Muscle of arm (tissue), 14 donors: ENCODE measurements at places on chromosomes 7 and 10.

DNA sequence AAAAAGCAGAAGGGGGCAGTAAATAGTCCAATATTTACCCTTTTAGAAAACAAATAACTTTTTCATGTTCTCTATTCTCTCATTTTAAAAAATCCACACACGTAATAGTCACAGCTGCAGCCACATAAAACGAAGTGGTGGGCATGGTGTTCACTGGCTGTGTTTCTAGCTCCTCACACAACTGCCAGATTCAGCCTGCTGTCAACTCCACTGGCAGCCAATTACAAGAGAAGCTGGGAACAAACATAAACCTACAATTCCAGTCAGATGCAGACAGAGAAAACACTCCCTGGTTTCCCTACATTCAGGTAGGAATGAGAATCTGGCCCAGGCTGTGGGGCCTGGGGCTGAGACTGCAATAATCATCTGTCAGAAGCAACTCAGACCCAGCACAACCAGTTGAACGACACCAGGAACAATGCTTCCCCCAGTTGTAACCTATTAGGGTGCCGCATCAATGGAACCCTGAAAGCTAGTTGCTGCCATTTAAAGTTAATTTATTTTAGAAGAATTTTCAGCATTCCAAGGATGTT, 29.1 kb downstream of the ERCC6 start:
- DNase-seq, result no peak

DNA sequence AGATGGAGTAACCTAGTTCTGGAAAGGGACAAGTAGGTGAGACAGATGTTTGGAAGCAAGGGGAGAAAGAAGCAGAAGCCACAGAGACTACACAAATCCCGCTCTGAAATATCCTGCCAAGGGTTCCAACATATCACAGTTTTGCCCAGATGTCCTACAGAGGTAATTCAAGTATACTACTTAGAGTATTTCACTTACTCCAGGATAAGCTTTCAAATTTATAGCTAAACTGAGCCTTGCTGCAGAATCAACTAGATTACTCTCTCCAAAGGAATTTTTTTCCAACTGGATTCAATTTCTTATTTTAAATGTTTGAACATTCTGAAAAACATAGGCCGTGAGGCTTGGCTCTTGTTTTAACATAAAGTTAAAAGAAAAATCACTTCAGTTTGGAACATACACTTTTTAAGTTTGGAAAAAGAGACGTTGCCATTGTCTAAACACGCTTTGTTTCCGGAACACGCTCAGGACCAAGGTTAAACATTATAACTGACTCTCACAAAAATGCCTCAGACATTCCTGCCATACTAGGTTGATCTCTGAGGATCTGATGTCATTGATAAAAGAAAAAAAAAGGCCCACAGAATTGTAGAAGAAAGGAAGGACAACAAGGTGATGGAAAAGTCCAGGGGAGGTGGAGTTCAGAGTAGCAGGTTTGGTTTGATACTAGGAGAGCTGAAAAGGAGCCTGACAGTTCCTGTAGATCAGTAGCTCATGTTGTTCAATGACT, 74.8 kb downstream of the FAM185A start:
- DNase-seq, result no peak

GRCh38 chr10:30353851-30354250, 4.8 kb upstream of the MTPAP start:
- DNase-seq, result no peak

DNA sequence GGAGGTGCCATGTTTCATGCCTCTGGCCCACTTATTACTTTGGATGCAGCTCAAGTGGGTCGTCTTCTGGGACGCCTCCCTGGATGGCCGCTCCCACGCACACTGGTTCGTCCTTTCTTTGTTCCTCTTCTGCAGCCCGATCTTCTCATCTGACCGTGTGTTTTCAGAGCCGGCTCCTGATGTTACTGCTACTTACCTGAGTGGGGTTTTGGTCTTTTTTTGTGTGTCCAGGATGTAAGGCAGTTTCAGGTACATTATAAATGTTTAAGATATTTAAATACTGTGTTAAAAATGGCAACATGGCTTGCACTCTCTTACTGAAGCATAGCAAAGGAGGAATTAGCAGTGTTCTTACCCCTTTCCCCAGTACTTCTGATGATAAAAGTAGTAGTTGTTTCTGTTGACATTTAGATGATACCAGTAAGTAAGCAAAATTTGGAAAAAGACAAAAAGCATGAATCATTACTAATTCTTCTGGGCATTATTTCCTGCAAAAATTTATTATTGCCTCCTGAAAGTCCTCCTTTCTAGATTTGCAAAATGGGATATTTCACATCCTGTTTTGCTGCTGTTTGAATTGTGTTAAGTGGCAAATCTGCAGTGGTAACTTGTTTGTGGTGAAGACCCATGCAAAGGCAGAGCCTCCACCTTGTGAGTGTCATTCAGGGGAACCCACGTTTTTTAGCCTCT, 59.4 kb downstream of the SHH start:
- DNase-seq, result no peak

- DNase-seq, result no peak
These were observed 767.2 kb downstream of the PHTF2 start for GRCh38 chr7:78565784-78566183.

DNA sequence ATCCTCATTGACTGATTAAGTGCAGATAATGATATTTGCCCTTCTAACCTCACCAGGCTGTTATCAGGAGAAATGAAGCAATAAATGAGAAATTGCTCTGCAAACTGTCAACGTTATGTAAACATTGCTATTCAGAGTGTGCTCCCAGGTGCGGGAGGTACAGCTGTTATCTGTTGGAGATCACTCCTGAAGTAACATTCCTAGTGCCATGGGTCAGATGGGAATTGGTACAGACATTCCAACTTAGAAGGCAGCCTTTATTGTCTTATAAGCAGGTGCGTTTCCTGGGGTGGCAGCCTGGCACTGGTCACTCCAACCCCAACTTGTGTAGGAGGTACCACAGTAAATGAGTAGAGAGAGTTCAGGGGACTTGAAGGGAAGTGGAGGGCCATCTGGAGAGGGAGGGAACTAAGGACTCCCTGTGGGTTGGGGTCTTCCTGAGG, 36.8 kb downstream of the HK1 start:
- no peak for DNase-seq

GRCh38 chr10:11245510-11245909, 227.8 kb downstream of the CELF2 start:
- no peak for DNase-seq

- peak; percentile 77 for DNase-seq
These were observed 559 bp downstream of the TRA2A start for GRCh38 chr7:23531050-23531793.

DNA sequence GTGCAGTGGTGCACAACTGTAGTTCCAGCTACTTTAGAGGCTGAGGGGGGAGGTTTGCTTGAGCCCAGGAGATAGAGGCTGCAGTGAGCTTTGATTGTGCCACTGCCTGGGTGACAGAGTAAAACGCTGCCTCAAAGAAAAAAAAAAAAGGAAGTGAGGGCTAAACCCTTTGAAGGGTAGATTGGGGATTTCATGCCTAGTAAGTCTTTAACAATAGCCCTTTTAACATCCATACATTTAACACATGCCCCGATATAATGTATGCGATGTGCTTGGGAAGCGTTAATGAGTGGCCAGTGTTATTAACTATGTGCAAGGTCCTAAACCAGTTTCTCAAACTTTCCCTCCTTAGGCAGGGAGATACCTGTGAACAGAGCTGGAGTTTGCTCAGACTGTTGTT, 229.2 kb upstream of the HPS1 start:
- DNase-seq, result no peak

DNA sequence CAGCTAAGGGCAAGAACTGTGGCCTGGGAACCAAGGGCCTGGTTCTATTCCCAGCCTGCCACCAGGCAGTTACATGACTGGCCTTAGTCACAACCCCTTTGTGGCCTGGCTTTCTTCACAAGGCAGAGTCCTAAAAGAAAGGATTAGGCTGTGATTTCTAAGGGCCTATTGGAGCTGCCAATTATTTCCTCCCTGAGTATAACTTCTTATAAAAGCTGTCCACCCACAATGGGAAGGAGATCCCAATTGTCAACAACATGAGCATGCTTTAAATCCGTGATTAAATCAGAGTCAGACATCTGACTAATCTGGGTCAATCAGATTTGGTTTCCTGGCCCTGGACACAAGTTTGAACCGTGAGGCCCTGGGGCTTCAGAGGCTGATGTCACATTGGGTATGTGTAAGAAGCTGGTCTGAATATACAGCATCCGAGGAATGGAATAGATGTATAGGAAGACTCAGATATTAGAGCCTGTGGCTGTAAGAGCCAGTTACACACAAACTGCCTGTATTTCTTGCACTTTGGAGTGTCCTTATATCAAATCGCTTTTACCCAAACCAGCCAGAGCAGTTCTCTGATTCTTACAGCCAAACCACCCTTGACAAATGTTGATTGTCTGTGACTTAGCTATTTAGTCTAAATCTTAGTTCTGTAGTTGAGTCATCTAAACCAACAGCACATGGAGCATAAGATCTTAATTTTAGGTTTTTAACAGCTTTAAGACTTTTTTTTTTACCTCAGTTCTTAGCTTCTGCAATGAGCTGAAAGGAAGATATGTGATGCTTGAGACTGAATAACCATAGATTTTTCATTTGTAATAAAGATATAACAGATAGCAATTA, 61.3 kb downstream of the ABCB4 start:
- no peak for DNase-seq

GRCh38 chr10:89213191-89213808, 6.2 kb upstream of the CH25H start:
- DNase-seq, result peak; percentile 56

DNA sequence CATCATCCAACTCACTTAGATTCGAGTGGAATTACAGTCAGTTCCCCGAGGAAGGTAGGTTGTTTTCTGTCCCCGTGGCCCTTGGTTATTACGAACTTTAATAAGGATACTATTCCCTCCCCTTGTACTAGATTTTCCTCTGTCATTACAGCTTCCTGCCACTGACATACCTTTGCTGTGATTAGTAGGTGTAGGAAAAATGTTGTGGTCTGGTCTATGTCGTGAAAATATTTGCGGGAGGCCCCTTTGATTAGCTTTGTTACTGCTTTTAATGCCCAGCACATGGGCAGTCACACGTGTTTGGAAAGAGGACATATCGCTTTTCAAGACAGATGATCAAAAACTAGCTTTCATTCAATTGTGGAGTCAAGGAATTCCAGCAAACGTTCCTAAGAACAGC, 92.2 kb downstream of the GATA3 start:
- no peak for DNase-seq

GRCh38 chr7:27515933-27516332, 146.8 kb downstream of the HIBADH start:
- DNase-seq, result no peak

DNA sequence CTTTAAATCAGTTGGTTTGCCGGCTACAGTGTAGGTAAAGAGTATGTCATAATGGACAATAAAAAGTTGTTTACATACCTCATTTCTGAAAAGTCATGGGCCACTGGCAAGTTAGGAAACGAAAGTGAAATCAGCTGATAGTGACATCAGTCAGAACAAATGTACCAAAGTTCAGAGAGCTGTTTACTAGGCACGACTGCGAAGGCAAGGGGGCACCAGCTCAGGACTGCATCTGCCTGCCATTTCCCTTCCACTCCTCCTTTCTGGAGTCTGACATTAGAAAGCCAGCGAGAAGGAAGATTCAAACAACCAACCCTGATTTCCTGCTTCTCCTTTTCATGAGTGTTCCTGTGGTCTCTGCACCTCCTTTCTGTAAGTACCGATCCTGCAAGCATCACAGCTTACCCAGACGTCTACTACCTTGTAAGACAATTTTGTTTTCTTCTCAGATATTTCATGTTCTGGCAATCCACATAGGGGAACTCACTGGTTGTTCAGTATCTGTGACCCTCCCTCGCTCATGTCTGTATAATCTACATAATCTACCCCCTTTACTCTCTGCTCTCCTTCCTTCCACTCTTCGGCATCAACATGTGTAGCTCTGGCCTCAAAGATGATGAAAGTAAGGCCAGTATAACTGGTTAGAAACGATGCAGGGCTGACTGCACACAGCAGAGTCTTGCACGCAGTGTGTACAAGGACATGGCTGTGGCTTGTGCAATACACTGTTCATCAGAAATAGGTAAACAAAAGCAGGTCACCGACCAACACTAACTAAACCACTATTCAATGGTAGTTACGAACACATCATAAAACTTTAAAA, at the start of gene TMEM140:
Gene TMEM140, plus strand, starts transcription at position 174 of the 823 bp plus-strand sequence. CDS start 16,370 bp downstream, outside the sequence.
- no peak for DNase-seq

DNA sequence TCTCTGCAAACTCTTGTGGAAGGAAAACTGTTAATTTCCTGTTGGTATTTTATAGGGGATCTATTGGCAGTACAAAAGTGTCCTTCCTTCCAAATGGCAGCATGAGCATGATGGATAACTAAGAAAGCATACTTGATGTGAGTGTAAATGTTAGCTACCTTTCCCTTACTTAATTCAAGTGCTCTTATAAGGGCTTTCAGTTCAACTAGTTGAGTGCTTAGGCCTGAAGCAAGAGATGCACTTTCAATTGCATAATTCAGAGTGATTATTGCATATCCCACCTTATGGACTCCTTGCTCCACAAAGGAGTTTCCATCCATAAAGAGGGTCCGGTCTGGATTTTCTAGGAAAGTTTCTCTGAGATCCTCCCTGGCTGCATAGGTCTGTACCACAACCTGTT, 56.3 kb upstream of the CYP2C8 start:
- no peak for DNase-seq

- DNase-seq, result no peak
These were observed 89.2 kb downstream of the WDR11 start for GRCh38 chr10:120940299-120940900.

GRCh38 chr10:98332623-98333269, 64.8 kb upstream of the LOXL4 start:
- DNase-seq, result no peak

DNA sequence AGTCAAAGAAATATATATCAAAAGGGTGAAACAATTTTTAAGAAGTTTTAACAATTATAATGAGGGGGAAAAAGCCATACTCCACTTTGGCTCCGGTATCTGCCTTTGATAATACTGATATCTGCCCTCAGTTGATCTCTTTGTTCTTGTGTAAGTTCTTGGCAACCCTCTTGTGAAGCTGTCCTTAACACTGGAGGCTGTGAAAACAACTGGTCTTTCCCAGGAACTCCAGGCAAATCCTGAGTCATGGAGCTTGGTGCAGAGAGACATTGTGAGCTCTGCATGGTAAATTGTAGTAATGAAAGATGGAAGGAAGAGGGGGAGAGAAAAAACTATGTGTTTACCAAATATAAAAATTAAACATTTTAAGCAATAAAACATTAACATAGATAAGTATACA, 11.9 kb upstream of the ERVW-1 start:
- no peak for DNase-seq

GRCh38 chr10:8405596-8405995, 351.1 kb downstream of the GATA3 start:
- no peak for DNase-seq
